ENCODE measurements at places on chromosomes 6 and 20.

DNA sequence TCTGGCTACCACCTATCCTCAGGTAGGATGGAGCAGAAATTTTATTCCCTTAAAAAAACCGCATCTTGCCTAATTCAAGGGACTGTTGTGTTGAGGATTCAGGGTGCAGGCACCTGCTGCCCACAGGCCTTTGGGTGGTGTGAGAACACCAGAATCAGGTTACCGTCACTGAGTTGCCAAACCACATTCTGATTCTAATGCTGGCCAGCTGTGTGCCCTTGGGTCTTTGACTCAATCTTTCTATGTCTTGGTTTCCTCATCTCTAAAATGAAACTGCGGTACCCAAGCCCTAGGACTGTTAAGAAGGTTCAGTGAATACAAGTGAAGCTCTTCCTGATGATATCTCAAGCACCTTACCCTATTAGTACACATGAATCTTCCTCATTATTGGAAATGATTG is 827.3 kb downstream of the DHX35 start:
- DNase-seq = no peak

DNA sequence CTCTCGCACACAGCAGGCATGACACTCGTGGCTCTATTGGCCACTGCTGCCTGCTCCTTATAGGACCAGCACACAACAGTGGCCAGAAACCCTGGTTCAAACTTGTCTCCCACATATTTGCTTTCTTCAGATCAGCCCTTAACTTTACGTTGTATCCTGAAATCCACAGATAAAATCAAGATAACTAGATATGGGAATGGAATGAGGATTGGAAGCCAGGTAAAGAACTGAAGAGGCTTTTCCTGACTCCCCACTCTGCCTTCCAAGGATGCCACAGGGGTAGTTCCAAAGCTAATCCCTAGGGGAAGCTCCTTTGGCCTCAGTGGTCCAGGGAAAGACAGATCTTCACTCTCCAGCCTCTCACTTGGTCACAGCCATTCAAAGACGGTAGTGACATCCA is 86.5 kb downstream of the INSM1 start:
- DNase-seq = no peak

DNA sequence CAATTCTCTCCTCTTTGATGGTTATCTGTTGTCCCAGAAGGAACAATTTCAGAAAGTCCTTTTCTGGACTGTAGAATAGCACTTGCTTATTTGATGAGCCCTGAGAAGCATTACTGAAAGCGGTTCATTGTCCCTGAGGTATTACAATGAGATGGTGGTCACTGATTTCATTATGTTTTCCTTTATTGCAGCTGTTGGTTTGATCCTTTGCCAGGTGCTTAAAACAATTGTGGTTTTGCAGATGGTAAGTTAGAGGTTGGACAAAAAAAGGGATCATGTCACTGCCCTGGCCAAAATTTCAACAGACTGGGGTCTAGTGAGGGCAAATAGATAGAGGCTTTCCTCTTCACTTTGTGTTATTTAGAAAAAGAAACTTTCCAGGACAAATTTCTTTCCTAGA is 61.9 kb downstream of the ESR1 start:
- DNase-seq = peak; percentile 74

- no peak for DNase-seq
Measured at GRCh38 chr20:63332488-63333240, 28.5 kb downstream of the CHRNA4 start.

- no peak for DNase-seq
Measured at GRCh38 chr20:19009081-19009688, 195.6 kb downstream of the SCP2D1 start.

DNA sequence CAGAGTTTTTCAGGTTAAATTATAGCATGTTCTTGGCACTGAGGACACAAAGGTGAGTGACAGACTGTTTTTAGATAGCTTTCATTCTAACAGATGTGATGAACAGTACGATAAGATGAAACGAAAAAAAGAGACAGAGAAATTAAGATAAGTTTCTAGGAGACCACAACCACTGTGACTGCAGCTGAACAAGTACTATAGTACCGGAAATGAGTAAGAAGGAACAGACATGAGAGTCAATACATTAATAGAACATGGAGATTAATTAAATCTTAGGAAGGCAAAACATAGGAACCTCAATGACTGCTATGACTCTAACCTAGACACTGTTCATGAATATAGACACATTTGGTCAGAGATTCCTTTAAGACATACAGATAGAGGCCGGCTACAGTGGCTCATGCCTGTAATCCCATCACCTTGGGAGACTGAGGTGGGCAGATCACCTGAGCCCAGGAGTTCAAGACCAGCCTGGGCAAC is 40.2 kb downstream of the HBS1L start:
- DNase-seq = no peak

GRCh38 chr20:36802326-36803222 is 29.0 kb upstream of the DSN1 start:
- DNase-seq = peak; percentile 60

GRCh38 chr6:14671261-14671681 is 553.7 kb downstream of the CD83 start:
- DNase-seq = peak; percentile 61

DNA sequence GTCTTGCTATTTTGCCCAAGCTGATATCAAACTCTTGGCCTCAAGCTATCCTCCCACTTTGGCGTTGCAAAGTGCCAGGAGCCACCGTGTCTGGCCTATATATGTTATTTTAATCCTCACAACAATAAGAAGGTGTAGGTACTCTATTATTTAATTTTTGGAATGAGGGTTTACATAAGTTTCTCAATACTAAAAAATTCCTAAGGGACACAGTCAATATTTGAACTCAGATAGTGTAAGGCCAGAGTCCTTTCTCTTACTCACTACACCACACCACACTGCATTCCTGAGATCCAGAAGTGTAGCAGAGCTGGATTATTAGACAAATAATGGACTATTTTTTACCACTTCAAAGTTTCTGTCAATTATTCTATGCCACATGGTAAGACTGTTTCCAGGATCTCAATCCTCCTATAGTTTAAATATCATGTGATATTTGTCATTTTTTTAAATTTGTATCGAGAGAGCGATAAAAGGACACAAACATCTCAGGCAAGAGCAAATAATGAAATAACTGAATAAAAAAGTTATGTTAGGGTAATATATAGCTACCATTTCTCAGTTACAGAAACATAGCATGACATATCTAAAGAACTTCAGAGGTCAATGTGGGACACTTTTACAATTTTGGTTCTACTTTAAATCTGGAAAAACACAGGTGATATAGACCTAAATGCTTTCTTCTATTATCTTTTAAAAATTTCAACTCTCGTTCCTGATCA is 162.2 kb upstream of the THEMIS start:
- peak; percentile 32 for DNase-seq

DNA sequence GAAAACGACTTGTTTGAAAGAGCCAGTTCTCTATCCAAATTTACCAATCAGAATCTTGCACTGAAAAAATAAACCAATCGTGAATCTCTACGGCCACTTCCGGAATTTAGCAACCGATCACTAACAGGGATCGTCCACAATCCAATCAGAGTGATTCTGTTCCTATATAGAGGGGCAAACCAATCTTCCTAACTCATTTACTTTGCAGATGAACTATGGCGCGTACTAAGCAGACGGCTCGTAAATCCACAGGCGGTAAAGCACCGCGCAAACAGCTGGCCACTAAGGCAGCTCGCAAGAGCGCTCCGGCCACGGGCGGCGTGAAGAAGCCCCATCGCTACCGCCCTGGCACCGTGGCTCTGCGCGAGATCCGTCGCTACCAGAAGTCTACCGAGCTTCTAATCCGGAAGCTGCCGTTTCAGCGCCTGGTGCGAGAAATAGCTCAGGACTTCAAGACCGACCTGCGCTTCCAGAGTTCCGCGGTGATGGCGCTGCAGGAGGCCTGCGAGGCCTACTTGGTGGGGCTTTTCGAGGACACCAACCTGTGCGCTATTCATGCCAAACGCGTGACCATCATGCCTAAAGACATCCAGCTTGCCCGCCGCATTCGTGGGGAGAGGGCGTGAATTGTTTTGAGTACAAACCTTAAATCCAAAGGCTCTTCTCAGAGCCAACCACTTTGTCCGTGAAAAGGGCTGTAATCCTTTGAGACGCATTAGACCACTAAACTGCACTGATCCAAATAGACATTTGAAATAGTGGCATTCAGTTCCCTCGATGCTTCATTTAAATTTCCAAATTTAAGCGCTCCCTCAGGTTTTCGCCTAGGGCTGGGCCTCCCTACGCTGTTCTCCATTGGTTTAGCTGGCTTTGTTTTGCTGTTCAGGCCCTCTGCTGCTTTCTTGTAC is 138.0 kb downstream of the HFE start:
- DNase-seq = peak; percentile 88

- DNase-seq = peak; percentile 36
Measured at GRCh38 chr6:80728101-80728750, 621.8 kb downstream of the BCKDHB start.

- no peak for DNase-seq
Measured at GRCh38 chr6:53447865-53448264, 97.0 kb downstream of the GCLC start.

GRCh38 chr20:48069596-48069995 is 284.3 kb upstream of the SULF2 start:
- peak; percentile 58 for DNase-seq

DNA sequence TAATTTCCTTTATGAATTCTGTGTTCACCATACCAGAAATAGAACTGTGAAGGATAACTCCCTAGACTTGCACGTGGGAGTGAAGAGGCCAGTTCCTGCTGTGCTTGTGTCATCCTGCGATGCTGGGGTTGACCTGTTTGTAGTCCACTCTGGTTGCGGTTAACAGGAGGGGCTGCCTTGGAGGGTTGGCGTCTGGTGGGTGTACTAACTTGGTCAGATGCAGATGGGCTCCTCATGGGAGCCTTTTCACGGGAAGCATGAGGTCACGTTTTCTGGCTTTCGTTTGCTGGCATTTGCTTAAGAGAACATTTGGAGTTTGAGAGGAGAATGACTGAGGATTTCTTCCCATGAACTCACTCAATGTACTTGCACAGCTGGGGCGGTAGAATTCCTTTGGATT is 41.2 kb downstream of the IGF2R start:
- peak; percentile 92 for DNase-seq

- DNase-seq = peak; percentile 49
Measured at GRCh38 chr6:159645640-159646039, 47.4 kb downstream of the SOD2 start.

DNA sequence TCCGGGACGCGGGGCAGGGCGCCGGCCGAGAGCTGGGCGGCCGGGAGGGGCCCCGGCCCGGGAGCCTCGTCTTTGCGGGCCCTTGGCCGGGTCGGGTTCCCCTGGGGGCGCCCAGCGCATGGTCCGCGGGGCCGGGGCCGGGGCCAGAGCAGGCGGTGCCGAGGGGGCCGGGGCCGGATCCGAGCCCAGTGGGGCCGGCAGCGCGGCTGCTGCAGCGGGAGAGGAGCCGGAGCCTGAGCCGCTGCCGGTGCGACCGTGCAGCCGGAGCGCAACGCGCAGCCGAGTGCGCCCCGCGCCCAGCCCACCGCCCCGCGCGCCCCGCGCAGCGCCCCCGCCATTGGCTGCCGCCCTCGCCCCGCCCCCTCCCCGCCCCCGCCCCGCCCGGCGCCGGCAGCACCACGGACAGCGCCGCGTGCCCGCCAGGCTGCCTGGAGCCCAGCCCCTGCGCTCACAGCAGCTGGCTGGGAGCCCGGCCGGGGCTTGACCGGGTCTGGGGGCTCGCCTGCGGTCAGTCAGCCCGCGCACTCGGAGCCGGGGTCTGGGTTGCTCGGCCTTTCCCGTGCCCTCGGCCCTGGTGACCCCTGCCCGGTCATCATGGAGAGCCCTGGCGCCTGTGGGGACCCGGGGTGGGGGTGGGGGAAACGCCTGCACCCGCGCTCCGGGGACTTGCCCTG is at the start of gene HRH3:
Gene HRH3 (minus strand): TSS at position 287 of the 674 bp plus-strand sequence. CDS start 308 bp downstream, outside the sequence.
- DNase-seq = no peak

DNA sequence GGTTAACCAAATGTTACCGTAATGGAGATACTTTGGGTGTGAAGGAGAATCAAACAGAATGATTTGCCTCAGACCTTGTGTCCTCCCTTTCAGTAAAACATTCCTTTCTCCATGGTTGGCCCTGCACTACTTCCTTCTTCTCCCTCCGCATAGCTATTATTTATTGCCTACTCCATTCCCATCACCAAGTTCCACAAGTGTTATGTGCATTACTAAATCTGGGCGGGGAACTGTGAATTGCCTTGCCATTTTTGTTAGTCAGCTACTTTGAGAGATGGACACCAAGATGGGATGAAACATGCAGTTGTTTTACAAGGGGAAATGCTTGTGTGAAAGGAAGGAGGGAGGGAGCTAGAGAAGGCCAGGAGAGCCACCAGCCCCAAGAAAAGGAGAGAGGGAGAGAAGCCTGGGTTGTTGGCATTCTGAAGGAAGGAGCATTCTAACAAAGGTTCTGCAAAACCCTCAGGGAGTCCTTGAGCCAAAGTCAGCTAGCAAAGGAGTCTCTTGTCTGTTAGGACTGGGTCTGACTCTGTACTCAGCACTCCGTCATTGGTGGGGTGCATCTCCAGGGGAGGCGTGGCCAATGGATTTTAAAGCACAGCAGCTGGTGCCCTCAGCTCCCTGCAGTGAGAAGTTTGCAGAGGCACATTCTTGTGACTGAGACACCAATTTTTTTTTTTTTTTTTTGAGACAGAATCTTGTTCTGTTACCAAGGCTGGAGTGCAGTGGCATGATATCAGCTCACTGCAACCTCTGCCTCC is 83.6 kb upstream of the CHD6 start:
- peak; percentile 77 for DNase-seq

GRCh38 chr6:169243186-169243585 is 10.5 kb downstream of the THBS2 start:
- DNase-seq = no peak

- DNase-seq = peak; percentile 97
Measured at GRCh38 chr6:44041461-44042260, 85.6 kb downstream of the MRPL14 start.

GRCh38 chr6:53358440-53359094 is 9.8 kb upstream of the ELOVL5 start:
- DNase-seq = no peak

DNA sequence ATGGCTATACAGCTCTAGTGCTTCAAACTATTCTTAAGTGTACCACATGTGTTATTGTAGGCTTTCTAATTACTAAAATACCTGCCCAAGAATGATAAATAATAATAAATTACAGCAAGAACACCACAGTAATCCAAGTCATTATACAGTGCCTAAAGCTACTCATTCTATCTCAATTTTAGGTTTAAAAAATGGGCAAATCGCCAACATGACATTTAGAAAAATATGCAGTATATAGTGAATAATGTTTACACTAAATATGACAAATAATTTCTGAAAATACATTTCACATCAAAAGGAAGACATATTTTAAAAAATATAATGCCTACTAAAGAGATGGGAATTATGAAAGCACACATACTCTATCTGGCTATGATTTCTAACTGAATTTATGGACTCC is 91.8 kb downstream of the MAN1A1 start:
- no peak for DNase-seq

GRCh38 chr6:138194287-138194686 is 24.0 kb downstream of the PBOV1 start:
- no peak for DNase-seq

DNA sequence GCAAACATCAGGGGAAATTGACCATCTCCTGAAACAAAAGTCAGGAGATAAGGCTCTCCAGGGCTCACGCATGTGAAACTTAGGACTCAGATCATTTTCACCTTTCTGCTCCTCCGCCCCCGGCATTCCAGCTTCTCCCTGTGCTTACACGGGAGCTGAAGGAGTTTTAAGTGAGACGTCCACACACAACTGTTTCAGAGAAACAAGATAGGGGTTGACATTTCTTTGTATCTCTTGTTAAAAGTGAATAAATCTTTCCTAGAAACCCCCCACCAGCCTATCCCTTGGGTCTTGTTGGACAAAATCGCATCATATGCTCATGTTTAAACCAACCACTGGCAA is 46.1 kb downstream of the FAM50B start:
- DNase-seq = no peak
